ENCODE measurements at places on chromosomes 6 and 20.

DNA sequence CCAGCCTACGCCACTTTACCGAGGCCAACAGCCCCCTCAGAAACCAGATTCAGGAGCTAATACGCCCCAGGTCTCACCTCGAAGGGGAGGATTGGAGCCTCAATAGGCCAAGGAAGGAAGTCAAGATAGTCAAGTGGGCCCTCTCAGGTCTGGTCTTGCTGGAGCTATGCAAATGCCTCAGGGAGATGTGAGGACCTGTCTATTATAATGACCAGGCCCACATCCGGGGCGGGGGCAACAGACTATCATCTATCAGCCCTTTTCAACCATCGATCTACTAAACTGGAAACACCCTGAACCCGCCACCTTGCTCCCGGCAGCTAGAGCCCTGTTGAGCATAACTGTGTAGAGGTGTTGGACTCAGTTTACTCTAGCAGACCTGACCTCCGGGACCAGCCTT, 12.7 kb upstream of the GSTA3 start:
- DNase-seq: no peak

DNA sequence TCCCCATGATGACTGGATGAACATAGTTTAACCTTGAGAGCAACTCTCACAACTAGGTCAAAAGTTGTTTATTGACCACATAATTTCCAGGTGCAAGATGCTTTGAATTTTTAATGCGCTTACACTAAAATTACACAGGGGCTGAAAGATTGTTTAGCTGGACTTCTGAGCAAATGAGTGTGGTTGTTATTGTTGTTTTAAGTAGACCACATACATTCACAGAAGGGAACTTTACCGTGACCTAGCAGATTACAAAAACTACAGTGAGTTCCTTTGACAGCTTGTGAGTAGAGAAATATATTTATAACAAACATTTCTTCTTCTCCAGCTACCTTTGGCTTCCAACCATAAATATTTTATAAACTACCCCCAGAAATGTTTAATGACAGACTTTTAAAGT, 178.9 kb downstream of the UST start:
- no peak for DNase-seq

- DNase-seq: no peak
Measured at GRCh38 chr6:133396233-133396983, 155.3 kb downstream of the EYA4 start.

GRCh38 chr6:149074832-149075258, 242.7 kb upstream of the TAB2 start:
- no peak for DNase-seq

DNA sequence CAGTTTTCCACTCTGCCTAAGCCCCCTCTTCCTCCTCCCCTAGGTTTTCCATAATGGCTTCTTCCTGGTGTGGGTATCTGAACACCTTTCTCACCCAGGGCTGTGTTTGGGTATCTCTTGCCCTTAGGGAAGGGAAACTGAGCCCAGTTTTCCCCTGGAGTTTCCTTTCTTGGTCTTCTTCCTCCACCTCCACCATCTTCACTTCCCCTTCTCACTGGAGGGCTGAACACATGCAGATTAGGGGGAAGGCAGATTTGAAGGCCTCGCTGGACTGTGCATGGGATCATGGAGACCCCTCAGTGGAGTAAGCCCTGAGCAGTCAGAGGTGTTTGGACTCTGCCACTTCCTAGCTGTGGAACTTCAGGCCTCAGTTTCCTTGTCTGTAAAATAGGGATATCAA, 27.8 kb downstream of the FOXP4 start:
- no peak for DNase-seq

DNA sequence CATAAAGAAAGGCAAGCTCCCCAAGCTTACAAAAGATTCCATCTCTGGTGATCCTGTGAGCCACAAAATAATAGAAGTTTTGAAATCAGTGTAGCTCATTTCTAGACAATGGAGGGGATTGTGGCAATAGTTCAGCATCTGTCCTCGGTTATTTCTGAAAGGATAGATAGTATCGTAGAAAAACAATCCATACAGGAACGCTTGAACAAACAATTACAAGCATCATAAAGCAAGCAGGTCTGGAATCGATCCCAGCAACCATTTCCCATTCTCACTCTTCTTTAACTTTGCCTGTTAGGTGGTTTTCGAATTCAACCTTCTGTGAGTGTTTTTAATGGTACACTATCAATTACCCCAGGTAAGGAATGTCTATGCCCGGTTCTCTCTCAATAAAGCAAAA, 931.1 kb downstream of the KIF16B start:
- no peak for DNase-seq

DNA sequence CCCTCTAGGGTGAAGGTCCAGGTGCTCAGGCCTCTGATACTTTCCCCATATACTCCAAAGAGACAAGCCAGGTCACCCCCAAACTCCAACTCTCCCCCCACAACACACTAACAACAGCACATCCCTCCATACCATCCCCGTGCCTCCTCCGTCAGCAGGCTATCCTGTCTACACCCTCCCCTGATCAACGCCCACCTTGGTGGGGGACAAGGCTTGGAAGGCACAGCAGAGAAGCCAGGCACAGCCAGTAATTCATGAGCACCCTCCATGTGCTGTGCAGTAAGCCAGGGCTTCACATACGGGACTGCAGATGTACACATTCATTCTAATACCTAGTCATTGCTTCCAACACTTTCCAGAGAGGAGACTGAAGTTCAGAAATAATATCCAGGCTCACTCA, 57.6 kb downstream of the TRERF1 start:
- DNase-seq: no peak

- no peak for DNase-seq
Measured at GRCh38 chr6:150835620-150836019, 29.9 kb upstream of the MTHFD1L start.

DNA sequence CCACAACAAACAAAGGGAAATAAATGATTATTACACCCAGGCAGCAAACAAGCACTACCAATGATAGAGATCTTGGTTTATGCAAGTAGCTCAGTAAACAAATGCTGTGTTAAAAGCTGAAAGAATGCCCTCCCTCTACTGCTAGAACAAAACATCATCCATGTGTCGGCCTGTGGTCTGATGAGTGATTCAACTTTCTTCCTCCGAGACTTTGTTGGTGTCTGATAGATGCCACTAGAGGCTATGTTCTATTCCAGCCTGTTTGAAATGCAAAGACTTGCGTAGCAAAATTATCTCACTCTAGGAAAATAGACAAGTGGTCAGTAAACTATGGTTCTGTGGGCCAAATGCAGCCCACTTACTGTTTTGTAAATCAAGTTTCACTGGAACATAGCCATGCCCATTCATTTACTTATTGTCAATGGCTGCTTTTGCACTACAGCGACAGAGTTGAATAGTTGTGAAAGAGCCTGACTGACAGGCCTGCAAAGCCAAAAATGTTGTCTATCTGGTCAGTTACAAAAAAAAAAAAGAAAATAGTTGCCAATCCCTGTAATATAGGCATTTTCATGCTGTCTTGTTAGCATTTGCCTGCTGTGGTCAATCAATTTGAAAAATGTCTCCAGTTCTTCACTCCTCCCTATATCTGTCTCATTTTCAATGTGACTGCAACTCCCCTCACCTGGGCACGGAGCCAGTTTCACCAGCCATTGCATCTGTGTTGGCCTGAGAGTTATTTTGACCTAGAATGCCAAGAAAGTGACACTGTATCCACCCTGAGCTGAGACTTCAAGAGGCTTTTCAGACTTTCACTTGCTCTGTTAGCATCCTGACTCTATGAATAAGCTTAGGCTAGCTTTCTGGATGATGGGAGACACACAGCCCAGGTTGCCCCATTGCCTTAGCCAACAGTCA, 544.6 kb upstream of the BTBD3 start:
- DNase-seq: no peak

DNA sequence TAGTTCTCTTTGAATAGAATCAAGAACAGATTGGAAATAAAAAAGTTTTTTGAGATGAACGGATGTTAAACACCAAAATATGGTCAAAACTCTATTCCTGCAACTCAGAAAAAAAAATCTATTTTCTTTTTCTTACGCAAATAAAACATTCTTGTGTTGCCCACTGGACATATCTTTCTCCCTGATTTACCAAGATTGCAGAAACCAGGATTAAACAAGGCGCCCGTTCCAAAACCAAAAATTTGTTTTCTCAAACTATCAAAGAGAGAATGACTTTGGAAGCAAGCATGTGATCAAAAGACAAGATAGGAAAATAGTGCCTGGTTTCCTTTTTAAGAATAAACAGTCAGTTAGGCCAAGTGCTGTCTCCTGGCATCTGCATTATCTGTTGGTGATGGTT, 273.1 kb downstream of the CLIC5 start:
- DNase-seq: no peak

GRCh38 chr6:75213732-75214131, 7.9 kb upstream of the COL12A1 start:
- no peak for DNase-seq

GRCh38 chr20:20198011-20198410, 145.7 kb downstream of the CFAP61 start:
- no peak for DNase-seq

- DNase-seq: no peak
Measured at GRCh38 chr6:163260111-163260895, 154.2 kb upstream of the QKI start.

GRCh38 chr6:104795363-104795762, 64.4 kb downstream of the HACE1 start:
- DNase-seq: no peak

GRCh38 chr20:57369596-57369995, 18.5 kb downstream of the RAE1 start:
- DNase-seq: no peak

DNA sequence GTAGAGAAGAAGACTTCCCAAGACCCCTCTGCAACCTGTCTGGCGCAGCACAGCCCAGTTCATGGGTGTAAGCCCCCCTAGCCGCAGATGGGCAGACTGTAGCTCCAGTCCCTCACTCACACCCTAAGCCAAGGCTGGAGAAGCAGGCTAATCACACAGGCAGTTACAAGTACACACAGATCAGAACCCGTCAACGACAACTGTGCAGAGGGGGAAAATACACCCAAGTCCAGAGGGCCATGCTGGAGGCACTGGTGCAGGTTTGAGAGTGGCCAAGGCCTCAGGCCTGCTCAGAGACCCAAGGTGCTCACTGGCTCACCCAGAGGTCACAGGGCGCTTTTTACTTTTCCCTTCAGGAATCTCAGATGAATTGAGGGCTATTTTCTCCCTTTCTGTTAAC, 106.1 kb downstream of the NOL4L start:
- DNase-seq: no peak

DNA sequence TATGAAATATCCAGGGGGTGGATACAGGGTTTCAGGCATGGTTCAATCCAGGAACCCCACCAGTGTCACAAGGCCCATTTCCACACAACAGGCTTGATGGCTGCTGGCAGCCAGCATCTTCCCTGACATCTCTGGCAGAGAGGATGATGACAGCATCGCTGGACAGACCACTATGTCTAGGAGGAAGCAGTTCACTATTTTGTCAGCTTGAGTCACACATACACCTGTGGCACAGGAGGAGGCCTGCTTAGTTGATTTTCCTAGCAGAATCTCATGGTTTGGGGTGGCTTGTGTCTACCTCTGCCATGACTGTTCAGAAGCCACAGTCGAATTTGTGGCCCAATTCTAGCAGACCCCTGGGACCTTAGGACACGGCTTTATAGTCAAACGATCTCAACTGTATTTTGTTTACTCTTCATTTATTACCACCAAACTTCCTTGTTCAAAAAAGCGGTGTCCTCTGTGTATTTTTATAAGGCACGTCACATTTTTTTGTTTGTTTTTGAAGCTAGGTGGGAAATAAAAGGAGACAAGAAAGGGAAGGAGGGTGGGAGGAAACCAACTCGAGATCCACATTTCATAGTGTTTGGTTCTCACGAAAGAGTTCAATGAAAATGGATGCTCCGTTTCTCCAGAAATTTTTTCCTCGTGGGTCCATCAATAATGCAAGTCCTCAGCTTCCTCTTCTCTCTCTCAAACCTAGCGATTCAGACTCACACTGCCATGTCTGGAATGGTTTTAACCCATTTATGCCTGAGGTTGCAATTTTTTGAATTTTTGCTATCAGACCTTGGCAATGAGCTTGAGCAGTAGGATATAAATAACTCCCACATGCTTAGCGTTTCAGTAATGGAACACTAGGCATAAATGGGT, 94.4 kb downstream of the TOX2 start:
- DNase-seq: no peak

GRCh38 chr6:44615621-44616020, 228.1 kb downstream of the CDC5L start:
- no peak for DNase-seq

- no peak for DNase-seq
Measured at GRCh38 chr6:123529058-123529457, 107.7 kb downstream of the TRDN start.

- DNase-seq: no peak
Measured at GRCh38 chr6:100464903-100465700, at the start of gene SIM1. TSS of gene SIM1 (minus strand) at chr6:100464921. CDS start at chr6:100463468, 1,453 bp downstream.

DNA sequence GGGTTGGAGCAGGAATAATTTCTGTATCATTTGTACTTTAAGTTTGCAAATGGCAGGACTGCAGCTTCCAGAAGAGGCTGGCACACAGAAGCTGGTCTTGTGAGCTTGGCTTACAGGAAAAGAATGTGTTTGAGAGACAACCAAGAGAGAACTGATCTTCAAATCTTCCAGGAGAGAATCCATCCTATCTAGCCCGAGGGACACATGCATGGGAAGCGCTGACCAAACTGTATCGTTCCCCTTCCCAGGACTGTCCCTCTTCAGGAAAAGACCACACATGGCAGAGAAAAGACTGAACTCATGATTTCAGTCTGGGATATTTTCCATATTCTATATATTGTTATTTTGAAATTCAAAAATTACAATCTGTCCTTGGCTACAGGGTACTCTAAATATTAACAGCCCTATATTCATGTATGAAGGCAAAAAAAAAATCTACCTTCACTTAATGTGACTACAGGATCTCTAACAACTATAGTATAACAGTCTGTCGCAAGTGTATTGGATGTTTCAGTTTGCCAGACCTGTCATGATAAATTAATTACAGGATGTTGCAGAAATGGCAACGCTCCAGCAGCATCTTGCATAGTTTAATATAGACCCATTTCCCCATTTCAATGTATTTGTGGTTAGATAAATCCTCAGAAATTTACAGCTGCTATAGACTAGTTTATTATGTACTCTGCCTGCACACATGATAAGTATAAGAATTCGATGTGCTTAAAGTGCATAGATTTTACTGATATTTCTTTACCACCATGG, 99.4 kb downstream of the MYB start:
- DNase-seq: no peak

DNA sequence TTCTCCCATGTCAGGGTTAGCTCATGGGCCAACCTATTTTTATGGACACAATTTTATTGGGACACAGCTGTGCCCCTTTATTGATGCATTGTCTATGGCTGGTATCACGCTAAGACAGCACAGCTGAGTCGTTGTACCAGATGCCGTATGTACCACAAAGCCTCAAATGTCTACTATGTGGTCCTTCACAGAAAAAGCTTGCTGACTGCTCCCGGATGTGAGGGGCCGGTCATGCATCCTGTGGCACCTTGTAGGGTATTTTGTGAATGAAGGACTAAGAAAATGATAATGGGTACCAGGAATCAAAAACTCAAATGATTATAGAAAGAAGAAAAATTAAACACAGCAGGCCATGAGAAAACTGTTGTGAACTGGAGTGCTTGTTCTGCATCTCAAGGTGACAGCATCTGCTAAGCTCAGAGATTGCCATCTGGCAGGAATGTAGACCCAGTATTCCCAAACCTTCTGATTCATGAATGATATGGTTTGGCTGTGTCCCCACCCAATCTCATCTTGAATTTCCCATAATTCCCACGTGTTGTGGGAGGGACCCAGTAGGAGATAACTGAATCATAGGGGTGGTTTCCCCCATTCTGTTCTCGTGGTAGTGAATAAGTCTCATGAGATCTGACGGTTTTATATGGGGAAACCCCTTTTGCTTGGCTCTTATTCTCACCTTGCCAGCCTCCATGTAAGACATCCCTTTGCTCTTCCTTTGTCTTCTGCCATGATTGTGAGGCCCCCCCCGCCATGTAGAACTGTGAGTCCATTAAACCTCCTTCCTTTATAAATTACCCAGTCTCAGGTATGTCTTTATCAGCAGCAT, 248.5 kb downstream of the TSHZ2 start:
- DNase-seq: no peak

All from stimulated activated CD8-positive, alpha-beta memory T cell treated with anti-CD3 and anti-CD28 coated beads, Interleukin-4, amount 100 ng/mL, for 1 hour (primary cell).